ENCODE measurements at places on chromosomes 6 and 20.

DNA sequence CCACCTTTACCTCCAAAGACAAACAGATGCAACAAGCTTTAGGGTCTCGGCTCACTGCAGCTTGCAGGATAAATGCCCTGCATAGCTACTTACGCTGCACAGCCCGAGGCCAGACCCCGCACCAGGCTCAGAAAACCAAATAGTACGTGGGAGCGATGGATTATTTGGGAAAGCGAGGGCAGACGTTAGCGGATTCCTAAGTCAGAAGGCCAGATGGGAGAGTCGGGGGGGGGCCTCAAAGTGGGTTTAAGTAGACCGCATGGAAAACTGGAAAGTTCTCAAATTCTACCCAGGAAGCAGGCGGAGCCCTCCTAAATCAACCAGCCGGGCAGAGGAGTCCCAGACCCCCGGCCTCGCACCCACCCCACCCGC lies 382 bp downstream of the SFT2D1 start:
- DNase-seq = no peak

GRCh38 chr6:142867988-142868812 lies 76.8 kb downstream of the HIVEP2 start:
- DNase-seq = no peak

DNA sequence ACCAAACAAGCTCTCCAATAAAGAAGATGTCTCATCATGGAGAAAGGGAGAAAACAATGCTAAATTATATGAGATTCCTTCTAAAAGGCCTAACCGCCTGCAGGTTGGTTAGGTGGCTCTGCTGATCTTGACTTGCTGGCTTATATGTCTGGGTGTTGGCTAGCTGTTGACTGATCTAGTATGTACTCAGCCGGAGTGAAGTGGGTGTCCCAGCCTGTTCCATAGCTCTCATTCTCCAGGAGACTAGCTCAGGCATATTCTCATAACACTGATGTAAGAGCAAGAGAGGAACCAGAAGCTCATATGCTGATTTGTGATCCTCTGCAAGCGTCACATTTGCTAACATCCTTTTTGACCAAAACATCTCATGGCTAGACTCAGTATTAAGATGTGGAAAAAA lies 473.0 kb downstream of the BMP2 start:
- DNase-seq = no peak

DNA sequence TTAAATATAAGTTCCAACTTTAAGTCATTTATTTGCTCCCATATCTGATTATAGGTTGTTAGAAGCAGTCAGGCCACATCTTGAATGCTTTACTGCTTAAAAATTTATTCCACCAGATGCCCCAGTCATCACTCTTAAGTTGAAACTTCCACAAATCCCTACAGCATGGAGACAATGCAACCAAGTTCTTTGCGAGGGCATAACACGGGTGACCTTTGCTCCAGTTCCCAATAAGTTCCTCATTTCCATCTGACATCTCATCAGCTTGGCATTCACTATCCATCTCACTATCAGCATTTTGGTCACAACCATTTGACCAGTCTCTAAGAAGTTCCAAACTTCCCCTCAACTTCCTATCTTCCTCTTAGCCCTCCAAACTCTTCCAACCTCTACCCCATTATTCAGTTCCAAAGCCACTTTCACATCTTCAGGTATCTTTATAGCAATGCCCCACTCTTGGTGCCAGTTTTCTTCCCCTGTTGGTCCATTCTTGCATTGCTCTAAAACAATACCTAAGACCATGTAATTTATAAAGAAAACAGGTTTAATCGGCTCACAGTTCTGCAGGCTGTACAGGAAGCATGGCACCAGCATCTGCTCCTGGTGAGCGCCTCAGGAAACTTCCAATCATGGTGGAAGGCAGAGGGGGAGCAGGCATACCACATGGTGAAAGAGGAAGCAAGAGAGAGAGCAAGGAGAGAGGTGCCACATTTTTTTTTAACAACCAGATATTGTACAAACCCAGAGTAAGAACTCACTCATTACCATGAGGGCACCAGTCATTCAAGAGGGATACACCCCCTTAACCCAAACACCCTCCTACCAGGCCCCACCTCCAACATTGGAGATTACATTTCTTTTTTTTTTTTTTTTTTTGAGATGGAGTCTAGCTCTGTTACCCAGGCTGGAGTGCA lies 15.9 kb upstream of the ITPR3 start:
- no peak for DNase-seq

GRCh38 chr6:37122861-37123260 lies 47.1 kb upstream of the PIM1 start:
- no peak for DNase-seq

- DNase-seq = no peak
These were observed 29.8 kb downstream of the UST start for GRCh38 chr6:148776321-148777308.

DNA sequence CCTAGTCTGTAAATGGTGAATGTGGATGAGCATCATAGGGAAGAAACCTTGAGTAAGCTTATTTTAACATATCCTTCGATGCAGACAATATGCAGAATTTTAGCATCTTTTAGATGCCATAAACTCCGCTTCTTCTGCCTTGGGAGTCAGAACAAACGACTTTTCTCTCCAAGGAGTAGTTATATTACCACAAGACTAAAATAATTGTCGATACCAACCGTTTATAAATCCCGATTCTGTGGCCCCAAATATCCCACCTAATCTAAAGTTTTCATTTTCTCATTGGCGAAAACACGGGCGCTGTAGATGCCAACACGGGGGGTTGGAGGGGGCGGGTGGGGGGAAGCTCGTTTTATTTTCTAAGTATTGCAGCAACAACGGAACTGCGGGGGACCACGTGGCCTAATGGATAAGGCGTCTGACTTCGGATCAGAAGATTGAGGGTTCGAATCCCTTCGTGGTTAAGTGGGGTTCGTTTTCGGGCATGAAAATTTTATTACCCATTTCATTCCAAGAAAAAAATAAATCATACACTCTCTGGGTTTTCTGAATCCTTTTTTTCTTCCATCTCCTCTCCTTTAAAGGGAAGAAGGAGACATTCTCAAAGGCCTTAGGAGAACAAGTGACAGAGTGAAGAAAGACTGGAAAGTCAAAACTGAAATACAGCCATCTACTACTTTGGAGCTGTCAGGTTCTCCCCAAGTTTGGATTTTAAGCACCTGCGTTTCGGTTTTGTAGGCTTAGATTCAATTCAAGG lies 65.5 kb upstream of the BTN3A2 start:
- DNase-seq = no peak

DNA sequence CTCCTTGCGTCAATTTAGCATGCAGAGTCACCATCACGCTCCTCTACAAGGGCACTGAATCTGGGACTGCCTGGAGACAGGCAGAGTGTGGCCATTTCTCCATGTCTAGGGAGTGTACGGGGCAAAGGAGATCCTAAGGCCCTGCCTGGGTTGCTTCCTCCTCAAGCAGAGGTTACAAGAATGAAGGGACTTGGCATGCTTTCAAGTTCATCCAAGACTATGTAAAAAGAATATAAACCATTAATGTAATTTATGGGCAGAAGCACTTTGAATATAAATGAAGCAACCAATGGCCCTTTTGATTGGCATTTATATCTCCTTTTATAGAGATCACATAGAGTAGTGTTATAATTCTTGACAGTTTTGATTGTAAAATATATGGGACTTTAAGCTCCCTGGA lies 137.5 kb downstream of the BTBD3 start:
- no peak for DNase-seq

DNA sequence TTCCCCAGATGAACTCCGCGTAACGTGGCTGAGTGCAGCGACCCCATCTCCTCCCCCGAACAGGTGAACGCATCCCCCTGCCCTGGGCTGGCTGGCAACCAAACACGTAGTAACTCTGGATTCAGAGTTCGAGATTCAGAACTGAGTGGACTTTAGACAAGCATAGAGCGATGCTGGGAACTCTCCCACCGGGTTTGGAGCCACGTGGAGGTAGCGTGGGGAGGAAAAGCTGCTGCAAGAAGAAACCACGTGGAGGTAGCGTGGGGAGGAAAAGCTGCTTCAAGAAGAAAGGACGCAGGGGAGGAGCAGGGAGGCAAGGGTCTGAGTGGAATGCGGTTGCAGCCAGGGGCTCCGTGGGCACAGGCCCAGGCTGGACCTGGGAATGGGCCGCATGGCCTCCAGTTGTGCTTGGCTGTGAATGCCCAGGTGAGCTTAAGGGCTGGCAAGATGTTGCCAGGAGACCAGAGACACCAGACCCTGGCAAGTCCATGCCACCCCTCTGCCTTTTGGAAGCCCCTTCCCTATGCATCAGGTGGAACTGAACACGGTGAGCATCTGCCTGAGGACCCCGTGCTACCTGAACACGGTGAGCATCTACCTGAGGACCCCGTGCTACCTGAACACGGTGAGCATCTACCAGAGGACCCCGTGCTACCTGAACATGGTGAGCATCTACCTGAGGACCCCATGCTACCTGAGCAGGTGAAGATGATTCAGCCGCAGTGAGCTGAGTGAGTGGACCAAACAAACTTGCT lies 118.0 kb upstream of the FRMD1 start:
- DNase-seq = no peak

- DNase-seq = no peak
These were observed 336.6 kb downstream of the CDH4 start for GRCh38 chr20:61588411-61589385.

GRCh38 chr20:16528078-16528477 lies 45.2 kb downstream of the KIF16B start:
- DNase-seq = no peak

- DNase-seq = no peak
These were observed 49.7 kb upstream of the SNX9 start for GRCh38 chr6:157773248-157773773.

All from substantia nigra (tissue), 51 donors.